ENCODE measurements at places on chromosomes 12 and 14.

DNA sequence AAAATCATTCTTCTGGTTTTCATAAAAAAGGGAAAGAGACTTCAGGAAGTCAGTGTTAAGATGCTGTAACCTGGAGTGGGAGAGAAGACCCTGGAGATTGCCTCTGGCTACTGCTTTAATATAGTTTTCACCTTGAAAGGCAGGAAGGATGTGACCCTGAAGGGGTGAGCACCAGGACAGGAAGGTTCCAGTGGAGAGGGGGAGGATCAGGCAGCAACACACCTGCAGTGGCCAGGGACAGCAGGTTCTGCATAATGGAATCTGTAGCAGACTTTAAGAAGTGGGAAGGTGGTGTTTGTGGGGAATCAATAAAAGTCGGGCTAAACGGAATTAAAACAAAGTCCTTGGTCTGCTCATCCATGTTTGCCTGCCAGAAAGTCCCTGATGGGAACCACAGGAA lies 6.3 kb upstream of the HEATR5A start:
- DNase-seq = no peak

GRCh38 chr12:42342028-42342427 lies 16.1 kb downstream of the PPHLN1 start:
- DNase-seq = no peak

DNA sequence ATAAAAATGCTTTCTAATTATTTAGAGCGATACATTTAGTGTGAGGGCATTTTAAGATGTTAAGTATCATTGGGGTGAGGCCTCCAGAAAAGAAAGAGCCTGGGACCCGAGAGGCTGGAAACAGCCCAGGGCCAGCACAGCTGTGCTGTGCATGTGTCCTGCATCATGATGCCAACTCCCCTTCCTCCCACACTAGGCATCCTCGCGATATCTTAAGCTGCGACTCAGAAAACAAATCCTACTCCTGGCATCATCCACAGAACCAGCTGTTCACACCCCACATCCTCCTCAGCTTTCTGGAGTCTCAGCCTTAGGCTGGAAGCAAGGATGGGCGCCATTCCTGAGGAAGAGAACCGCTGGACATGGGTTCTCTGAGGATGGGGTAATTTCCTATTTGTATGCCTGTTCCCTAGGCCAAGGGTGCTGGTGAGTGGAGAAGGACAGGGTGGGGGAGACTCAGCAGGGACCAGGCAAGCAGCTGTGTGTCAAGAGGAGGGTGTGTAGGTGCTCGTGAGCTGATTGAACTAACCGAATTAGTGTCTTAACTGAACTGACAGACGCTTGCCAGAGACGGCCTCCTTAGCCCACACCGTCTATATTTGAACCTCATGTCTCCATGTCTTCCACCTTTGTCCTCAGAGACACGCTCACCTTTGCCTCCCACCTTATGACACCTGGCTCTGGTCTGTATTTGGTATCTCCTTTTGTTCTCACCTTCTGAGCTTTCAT lies 15.6 kb upstream of the MCRS1 start:
- DNase-seq = no peak

- no peak for DNase-seq
Observed at GRCh38 chr12:98896938-98897337, 251.8 kb downstream of the APAF1 start.

DNA sequence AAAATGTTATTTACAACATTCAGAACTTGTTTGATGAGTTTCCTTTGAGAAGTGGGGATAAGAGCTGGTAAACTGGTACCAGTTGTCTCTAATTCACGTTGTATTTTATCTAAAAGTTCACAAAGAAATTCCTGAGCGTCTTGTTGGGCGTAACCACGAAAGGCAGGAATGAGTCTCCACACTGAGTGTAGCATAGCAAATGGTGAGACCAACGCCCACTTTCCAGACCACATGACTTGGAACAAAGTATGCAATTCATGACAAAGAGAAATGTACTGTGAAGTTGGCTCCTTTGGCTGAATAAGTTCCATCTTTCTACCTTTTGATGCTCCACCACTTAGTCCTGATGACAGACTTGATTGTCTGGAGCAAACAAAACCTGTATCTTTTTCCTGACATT lies 18.4 kb downstream of the USP44 start:
- peak; percentile 29 for DNase-seq

GRCh38 chr12:724194-724855 lies 28.1 kb upstream of the WNK1 start:
- DNase-seq = no peak

- DNase-seq = no peak
Observed at GRCh38 chr12:1744932-1745331, 54.1 kb downstream of the ADIPOR2 start.

GRCh38 chr12:126021675-126022074 lies 956.4 kb downstream of the AACS start:
- no peak for DNase-seq

- no peak for DNase-seq
Observed at GRCh38 chr12:113131556-113131955, 4.0 kb downstream of the RASAL1 start.

GRCh38 chr14:69610874-69611171 lies 573 bp upstream of the SUSD6 start:
- DNase-seq = no peak

DNA sequence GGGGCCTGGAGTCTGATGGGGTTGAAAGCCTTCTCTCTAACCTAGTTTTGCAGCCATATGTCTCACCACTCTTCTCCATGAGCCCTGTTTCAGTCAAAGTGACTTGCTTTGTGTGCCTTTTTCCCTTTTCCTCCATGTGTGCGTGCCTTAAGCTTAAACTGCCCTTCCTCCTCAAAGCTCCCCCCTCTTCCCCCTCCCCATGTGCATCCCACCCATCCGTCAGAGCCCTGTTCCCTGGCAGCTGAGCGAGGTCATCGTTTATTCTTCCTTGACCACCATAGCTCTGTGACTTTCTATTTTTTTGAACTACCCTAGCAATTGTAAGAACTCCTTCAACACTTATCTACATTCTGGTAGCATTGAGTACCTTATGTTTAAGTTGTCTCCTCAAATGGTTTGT lies 24.9 kb downstream of the SAMD4A start:
- DNase-seq = no peak

GRCh38 chr14:51520087-51520486 lies 131.6 kb upstream of the FRMD6 start:
- no peak for DNase-seq

- no peak for DNase-seq
Observed at GRCh38 chr12:114835031-114835430, 151.1 kb upstream of the TBX3 start.

DNA sequence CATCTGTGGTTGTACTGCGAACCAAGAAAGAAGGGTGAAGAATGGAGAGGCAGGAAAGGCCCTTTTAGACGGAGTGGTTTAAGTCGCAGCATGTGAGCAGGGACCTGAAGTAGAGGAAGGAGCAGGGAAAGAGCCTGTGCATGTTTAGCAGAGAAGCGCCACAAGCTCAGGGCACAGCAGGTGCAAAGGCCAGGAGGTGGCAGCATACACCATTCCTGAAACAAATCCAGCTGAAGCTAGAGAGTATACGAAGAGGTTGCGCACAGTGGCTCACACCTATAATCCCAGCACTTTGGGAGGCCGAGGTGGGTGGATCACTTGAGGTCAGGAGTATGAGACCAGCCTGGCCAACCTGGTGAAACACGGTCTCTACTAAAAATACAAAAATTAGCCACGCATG lies 49.9 kb downstream of the HELB start:
- no peak for DNase-seq
